ENCODE measurements at places on chromosomes 2 and 18.

GRCh38 chr2:207091176-207091575 is 74.6 kb downstream of the KLF7 start:
- no peak for DNase-seq

GRCh38 chr18:79545736-79546171 is 133.8 kb upstream of the CTDP1 start:
- no peak for DNase-seq

DNA sequence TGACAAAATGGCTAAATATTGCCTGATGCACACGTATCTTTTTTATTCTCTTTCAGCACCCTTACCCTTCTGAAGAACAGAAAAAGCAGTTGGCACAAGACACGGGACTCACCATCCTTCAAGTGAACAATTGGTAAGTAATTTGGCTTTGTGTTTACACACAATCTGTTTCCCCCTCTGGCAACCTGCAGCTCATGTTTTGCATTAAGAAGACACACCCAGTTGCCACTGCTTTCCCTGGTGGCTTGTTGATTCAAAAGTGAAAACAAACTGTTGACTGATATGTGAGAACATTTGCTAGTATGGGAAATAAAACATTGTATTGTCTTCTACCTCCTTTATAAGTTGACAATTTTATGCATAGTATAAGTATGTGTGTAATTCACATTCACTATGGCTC is 113.0 kb downstream of the MEIS1 start:
- no peak for DNase-seq

DNA sequence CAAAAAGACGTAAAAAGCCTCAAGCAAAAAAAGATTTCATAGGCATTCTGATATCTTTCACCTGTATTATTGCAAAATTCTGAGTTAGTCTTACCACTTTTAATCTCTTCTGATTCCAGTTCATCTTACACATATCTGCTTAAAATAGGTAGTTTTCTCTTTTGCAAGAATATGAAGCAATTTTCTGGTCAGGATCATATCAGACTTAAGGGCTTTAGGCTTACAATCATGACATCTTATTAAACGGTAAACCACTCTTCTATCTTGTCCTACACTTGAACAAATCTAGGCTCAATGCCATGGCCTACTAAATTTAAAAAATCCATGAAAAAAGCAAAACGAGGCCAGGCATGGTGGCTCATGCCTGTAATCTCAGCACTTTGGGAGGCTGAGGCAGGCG is 50.1 kb upstream of the GAREM1 start:
- no peak for DNase-seq

GRCh38 chr2:113211226-113212105 is 37.7 kb downstream of the PSD4 start:
- peak; percentile 74 for DNase-seq

GRCh38 chr2:46135958-46136357 is 161.2 kb upstream of the EPAS1 start:
- DNase-seq = no peak

GRCh38 chr18:35732162-35732561 is 150.6 kb downstream of the GALNT1 start:
- DNase-seq = no peak

DNA sequence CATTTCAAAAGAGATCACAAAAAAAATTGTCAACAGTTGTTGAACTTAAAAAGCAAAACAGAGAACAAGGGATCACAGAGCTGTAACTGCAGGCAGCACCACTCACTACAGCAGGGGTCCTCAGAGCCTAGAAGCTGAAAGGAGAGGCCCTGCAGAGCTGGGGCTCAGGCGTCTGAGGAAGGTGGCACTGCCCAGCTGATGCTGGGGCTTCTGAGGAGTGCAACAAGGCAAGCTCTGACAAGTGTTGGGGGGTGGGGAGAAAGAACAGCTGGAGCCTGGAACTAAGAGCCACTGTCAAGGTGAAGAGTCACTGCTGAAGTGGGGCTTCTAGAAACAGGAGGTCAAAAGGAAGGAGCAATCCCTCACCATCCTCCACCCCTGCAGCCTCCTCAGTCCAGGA is 46.2 kb downstream of the FTCDNL1 start:
- no peak for DNase-seq

- no peak for DNase-seq
These were observed 372.6 kb downstream of the SLC4A3 start for GRCh38 chr2:220000080-220000479.

DNA sequence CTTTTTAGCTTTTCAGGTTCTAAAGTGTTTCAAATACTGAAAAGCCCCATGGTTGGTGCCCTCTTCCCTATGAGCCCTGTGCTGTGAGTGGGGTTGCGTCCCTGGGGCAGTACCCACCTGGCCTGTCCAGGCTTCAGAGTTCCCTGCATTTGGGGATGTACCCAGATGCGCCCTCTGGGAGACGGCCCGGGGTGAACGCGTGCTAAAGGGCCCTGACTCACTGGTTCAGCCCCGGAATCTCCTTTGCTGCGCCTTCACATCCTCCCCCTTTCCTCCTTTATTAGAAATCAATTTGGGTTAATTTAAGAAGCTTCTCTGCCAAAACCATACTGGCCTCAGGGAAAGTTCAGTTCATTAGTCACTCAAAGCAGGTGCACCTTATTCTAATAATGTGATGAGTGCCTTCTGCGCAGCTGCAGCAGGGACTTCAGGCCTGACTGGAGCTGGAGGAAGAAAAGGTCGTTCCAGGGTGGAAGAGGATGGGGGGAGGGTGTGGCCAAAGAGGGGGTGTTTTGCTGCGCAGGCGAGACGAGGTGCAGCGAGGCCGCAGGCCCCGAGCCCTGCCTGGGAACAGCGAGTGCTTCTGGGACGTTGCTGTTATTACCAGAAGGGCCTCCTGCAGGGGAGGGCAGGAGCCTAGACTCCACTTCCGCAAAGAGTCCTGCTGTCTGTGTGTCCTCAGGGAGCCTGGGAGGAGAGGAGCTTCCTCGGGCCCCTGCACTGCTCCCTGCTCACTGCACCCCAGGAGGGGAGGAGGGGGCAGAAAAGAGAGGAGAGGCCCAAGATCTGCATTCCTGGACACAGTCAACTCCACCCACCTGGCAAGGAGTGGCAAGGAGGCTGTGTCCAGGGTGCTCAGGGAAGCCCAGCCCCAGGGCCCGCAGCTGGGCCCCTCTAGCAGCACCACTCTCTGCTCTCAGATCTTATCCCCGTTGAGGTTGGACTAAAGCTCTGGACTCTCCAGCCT is 223.2 kb upstream of the PXDN start:
- DNase-seq = no peak

DNA sequence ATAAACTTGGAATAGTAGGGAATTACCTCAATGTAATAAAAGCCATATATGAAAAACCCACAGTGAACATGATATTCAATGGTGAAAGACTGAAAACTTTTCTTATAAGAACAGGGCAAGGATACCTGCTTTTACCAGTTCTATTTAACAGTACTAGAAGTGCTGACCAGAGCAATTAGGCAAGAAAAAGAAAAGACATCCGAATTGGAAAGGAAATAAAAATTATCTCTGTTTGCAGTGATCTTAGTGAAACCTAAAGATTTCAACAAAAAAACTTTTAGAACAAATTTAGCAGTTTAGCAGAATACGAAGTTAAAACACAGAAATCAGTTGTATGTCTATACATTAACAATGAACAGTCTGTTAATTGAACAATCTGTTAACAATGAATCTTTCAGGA is 69.1 kb downstream of the MIB1 start:
- no peak for DNase-seq

GRCh38 chr2:186664385-186665043 is 29.3 kb upstream of the FAM171B start:
- DNase-seq = no peak

GRCh38 chr2:227106845-227107759 is 56.9 kb downstream of the COL4A4 start:
- DNase-seq = peak; percentile 50

- no peak for DNase-seq
These were observed 107.6 kb downstream of the DOCK10 start for GRCh38 chr2:224934526-224935188.

DNA sequence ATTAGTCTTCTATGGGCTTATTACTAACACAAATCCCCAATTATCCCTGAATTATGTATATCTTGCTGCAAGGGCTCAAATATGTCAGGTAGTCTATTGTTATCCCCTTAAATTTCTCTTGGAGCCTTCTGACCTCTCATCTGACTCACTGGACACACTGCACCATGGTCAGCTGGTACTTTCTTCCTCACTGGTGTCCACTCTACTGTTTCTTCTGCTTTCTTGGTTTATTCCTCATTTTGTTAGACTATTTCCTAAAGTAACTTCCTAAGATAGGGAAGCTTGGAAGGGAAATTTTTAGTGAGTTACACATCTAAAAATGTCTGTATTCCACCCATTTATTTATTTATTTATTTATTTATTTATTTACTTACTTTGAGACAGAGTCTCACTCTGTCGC is 26.5 kb downstream of the WDR35 start:
- no peak for DNase-seq

- no peak for DNase-seq
These were observed 7.2 kb downstream of the RPIA start for GRCh38 chr2:88698498-88699233.

GRCh38 chr18:39574897-39575296 is 2009.3 kb upstream of the CELF4 start:
- DNase-seq = no peak

DNA sequence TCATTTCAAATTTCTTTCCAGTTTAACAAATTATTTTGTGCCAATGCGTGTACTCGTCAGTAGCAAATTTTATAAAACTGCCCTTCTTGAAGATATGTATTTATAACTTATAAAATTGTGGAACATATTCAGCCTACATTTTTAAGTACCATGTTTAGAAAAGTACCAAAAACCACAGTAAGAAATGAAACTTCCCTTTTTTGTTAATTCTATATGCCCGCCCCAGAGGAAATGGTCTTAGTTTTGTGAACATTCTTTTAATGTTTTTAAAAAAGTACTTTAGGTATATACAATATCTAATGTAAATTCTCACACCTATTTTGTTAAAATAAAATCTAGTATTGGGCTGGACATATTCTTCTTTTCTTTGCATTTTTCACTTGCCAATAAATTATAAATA is 1.2 kb downstream of the UGT1A9 start:
- DNase-seq = no peak

DNA sequence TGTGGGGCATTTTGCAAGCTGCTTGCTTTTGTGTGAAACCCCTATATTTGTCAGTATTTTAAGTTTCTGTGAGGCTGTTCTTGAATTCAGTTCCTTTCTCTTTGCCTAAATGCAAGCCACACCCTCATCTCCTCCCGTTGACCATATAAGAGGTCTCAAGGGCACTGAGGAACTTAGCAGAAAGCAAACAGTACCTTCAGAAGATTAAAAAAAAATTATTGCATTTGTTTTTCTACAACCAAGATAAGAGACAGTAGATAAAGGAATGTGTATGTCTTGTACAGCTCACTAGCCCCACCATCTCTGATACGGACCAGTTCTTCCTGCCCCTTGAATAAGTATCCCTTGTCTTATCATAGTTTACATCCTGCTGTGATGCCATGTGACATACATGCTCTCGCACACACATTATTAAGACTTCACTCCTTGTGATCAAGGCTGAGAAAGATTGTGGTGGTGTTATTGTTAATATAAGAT is 64.2 kb downstream of the NPAS2 start:
- no peak for DNase-seq

All from stromal cell of bone marrow (primary cell).